ENCODE measurements at places on chromosomes 7 and 10. TPM values are rescaled to one million over a fixed set of nuclear protein-coding genes. Genes with fewer than 3 reads are reported as not detected.

DNA sequence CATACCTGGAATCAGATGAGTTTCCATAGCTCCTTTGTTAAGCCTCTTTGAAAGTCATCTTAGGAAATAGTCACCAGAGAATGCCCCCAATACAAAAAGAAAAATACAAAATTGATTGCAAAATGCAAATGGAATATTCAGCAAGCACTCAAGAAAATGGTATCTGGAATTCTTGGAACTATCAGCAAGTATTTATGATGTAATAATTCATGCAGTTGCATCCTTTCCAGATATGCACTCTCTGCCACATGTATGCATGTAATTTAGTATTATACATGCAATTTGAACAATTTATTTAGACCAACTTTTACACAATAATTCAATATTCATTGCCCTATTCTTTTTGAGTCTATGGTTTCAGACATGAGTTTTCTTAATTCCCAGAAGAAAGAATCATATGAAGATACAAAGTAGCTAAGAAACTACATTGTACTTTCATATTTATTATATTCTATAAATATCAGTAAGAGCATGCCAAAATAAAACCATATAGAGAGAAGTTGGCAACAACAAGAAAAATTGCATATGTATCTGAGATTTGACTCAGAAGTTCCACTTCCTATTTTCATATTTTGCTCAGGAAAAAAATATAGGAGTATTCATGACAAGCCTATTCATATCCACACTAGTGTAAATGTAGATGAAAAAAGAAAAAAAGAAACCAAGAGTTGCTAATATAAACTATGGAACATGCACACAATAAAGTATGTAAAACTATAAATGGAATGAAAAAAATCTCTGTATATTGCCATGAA, 338.5 kb downstream of the SEMA3D start:
- no peak for DNase-seq

DNA sequence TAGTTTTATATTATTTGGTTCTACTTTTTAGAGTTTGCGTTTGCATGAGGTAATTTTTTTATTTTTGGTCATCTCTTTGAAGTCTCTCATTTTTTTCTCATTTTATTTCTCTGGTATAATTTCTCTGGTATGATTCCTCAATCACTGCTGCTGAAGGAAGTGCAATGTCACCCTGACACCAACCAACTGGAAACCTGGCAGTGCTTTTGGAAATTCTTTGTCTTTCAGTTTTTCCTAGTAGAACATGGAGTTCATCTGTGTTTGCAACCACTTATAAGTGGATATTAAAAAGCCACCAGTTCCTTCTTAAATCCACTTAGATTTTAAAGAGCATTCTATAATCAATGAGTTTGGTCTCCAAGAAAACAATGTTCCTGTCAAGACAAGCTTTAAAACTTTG, 291.8 kb downstream of the PRKG1 start:
- DNase-seq: no peak

DNA sequence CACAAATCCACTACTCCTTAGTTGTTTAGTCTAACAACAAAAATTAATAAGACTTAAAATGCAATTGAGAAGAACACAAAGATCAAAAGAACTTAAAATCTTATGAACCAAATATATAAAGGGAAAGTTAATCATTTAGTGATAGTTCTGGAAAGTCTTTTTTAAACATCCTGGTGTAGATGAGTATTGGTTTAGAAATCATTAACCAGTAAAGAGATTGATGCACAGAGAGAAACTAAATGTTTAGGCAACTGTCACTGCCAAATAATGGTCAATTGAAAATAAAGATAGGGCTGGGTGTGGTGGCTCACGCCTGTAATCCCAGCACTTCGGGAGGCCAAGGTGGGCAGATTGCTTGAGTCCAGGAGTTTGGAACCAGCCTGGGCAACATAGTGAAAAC, 44.9 kb downstream of the SP8 start:
- no peak for DNase-seq

GRCh38 chr10:48533540-48533939, 71.3 kb downstream of the ARHGAP22 start:
- no peak for DNase-seq

GIMAP8 gene
- 9.5 TPM for polyA plus RNA-seq
